T47D (cell line): ENCODE measurements at places on chromosomes 1 and 21.

- no peak for DNase-seq
Measured at GRCh38 chr1:155485945-155486344, 76.7 kb downstream of the ASH1L start.

GRCh38 chr1:18290740-18291412 lies 183.3 kb downstream of the IGSF21 start:
- DNase-seq: no peak

DNA sequence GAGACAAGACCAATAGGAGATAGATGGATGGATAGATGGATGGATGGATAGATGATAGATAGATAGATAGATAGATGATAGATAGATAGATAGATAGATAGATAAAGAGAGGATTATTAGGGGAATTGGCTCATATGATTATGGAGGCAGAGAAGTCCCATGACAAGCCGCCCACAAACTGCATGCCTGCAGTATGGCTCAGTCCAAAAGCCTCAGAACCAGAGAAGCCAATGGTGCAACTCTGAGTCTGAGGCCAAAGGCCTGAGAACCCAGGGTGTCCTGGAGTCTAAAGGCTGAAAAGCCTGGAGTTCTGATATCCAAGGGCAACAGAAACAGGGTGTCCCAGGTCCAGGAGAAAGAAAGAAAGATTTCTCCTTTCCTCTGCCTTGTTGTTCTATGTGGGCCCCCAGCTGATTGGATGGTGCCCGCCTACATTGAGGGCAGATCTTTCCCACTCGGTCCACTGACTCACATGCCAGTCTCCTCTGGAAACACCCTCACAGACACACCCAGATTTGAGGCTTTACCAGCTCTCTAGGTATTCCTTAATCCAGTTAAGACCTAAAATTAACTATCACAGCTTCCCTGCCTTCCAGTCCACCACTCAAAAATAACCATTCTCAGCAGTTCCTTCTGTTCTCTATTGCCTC lies 39.6 kb upstream of the IRF2BP2 start:
- no peak for DNase-seq

- no peak for DNase-seq
Measured at GRCh38 chr1:176801514-176802020, 338.6 kb downstream of the PAPPA2 start.

GRCh38 chr21:15692711-15693110 lies 37.1 kb upstream of the USP25 start:
- no peak for DNase-seq

GRCh38 chr1:43493661-43494450 lies 36.8 kb upstream of the PTPRF start:
- DNase-seq: peak; percentile 21

DNA sequence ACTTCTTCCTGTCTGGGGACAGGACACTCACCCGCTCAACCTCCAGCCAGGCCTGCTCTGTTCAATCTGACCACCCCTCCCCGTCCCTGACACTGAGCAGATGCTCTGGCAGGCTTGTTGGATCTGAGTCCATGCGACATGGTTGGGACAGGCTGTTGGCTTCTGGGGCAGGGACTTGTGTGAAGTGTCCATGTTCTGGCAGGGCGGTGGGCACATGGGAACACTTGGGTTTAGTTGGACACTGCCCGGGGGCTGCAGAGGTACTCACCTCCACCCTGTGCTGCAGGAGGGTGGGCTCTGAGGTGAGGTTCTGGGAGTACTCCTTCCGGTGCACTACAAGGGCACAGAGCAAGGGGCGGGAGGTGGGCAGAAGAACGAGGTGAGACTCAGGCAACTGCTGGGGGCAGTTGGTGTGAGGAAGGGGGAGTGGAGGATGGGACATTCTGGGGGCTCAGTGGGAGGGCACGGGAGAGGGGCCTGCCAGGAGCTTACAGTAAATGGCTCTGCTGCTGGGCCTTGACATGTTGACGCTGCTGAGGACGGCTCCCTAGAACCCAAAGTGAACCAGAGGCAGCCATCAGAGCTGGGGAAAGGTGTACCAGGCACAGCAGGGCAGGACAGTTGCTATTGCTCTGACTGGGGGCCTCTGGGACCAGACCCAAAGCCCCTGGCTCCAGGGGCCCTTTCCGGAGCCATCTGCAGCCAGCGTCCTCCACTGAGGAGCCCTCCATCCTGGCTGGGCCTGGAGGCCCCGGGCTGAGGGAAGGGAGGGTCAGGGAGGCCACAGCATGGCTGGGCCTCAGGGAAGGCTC lies 2.3 kb downstream of the EPS8L3 start:
- no peak for DNase-seq

- peak; percentile 63 for DNase-seq
Measured at GRCh38 chr1:217747156-217747769, 116.1 kb downstream of the SPATA17 start.

DNA sequence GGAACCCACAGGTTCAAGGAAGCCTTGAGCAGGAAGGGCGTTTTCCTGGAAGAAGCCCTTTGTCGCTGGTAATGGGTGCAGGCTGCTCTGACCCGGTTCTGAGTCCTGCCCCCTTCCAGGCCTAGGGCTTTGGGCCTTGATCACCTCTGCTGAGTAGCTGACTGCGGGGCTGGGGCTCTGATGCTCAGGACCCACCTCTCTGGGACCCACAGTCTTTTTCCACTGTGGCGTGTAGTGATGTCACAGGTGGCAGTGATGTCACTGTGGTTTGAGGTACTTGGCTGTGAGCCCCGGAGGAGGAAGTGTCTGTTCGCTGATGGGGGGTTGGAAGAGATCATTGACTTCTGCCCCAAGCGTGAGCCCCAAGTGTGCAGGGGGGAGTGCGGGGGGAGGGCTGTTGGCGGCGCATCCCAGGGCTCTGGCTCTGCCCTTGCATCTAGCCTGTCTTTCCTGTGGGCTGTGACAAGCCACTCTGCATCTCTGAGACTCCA lies 6.9 kb downstream of the TNFRSF1B start:
- DNase-seq: no peak

DNA sequence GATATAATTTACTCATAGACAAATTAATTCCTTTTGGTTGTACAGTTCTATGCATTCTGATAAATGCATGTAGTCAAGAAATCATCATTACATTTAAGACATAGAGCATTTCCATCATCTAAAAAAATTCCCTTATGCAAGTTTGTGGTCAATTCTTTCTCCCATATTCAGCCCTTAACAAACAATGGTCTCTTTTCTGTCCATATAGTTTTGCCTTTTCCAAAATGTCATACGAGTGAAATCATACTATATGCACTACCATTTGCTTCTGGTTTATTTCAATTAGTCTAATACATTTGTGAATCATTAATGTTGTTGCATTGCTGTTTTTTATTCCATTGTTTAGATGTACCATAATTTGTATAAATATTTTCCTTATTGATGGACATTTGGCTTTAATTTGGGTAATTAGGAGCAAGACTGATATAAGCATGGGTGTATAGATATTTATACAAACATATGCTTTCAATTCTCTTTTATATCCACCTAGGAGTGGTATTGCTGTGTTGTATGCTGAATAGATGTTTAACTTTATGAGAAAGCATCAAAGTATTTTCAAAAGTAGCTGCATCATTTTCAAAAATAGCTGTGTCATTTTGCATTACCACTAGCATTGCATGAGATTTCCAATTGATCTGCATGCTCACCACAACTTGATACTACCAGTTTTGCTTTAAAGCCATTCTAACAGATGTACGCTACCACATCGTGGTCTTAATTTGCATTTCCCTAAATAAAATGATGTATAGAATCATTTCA lies 397.0 kb upstream of the ADAMTS5 start:
- no peak for DNase-seq

GRCh38 chr1:247506831-247507230 lies 29.4 kb downstream of the OR2C3 start:
- no peak for DNase-seq

GRCh38 chr1:234621657-234622335 lies 11.8 kb upstream of the IRF2BP2 start:
- DNase-seq: no peak

- no peak for DNase-seq
Measured at GRCh38 chr1:31976401-31976800, 37.3 kb upstream of the KHDRBS1 start.

DNA sequence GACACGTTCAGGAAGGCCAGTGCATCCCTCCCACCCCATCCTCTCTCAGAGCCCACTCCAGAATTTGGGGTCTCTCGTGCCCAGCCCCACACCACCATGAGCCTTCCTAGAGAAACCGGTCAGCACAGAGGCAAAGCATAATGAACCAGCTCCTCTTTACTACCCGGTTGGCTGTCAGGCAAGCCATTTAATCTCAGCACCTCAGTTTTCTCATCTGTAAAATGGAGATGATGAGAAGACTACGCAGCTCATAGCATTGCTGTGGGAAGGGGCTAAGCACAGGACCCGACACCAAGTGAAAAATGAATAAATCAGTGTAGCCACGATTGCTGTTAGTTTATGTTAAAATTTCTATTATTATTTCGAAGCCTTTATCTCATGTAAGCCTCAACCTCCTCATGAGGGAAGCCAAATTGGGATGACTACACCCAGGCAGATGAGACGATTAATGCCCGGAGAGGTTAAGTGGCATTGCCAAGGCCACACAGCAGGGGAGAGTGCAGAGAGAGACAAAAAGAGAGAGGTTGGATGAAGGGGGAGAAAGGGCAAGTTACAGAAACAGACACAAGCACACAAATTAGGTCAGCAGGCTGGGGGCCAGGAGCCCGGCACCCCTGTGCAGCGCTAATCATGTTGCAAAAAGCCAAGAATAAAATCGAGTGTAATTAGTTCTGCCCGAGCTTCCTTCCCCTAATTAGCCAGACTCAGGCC lies 25.7 kb downstream of the SDC3 start:
- no peak for DNase-seq

DNA sequence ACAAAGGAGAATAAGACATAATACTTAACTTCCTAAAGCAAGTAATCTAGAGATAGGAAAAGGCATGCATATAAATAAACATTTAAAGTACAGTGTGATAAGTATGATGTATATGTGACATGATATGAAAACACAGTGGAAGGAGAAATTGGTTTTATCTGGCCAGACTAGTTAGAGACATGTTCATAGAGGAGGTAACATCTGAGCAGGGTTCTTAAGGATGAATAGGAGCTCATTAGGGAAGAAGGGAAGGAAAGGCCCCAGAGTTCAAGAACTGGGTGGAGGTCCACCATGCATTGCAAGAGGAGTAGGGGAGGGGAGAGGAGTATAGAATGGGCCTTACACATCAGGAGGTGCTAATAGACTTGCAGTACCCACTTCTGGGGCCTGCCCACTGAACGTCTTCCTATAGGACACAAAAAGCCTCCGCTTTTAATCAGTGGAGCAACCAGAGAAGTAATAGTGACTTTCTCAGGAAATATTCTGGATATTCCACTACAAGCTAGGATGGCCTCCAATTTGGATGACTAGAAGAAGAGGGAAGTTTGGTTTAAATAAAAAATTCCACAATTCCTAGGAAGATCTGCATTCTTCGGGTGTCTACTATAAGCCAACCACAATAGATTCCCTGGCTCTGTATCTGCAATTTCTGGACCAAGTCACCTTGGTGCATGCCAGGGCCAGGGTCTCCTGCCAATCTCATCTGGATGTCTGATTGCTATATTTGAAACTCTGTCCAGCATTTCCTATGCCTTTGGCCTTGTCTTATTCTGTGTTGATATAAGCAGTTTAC lies 41.9 kb downstream of the NGF start:
- DNase-seq: no peak

GRCh38 chr1:168441745-168442144 lies 102.1 kb downstream of the XCL2 start:
- DNase-seq: no peak

- no peak for DNase-seq
Measured at GRCh38 chr1:96992871-96993270, 271.3 kb downstream of the PTBP2 start.

GRCh38 chr1:10943991-10944730 lies 68.3 kb upstream of the TARDBP start:
- DNase-seq: no peak

DNA sequence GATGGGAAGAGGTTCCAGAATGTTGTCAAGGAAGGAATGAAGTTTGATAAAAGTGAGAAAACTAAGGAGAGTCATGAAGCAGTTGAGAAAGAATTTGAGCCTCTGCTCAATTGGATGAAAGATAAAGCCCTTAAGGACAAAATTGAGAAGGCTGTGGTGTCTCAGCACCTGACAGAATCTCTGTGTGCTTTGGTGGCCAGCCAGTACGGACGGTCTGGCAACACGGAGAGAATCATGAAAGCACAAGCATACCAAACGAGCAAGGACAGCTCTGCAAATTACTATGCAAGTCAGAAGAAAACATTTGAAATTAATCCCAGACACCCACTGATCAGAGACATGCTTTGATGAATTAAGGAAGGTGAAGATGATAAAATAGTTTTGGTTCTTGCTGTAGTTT lies 142.8 kb downstream of the CDC7 start:
- DNase-seq: no peak

- DNase-seq: no peak
Measured at GRCh38 chr1:53107090-53107489, 35.3 kb downstream of the SLC1A7 start.

- no peak for DNase-seq
Measured at GRCh38 chr1:236718328-236718727, 32.0 kb downstream of the ACTN2 start.

DNA sequence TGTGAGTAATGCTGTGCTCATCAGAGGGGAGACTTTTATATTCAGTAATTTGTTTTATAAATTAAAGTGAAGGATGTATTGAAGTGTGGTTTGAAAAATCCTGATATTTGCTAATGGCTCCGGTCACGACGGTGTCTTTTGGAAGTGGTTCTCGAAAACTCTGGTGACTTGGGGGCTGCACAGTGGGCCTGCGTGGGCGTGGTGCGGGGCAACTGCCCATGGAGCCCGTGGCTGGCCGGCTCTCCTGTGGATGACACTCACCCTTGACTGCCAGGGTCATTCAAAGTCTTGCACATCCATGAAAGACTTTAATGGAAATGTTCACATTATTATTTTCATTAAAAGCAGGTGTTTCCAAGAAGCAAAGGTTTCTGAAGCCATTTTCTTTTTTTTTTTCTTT lies 7.7 kb downstream of the FAAP20 start:
- no peak for DNase-seq

DNA sequence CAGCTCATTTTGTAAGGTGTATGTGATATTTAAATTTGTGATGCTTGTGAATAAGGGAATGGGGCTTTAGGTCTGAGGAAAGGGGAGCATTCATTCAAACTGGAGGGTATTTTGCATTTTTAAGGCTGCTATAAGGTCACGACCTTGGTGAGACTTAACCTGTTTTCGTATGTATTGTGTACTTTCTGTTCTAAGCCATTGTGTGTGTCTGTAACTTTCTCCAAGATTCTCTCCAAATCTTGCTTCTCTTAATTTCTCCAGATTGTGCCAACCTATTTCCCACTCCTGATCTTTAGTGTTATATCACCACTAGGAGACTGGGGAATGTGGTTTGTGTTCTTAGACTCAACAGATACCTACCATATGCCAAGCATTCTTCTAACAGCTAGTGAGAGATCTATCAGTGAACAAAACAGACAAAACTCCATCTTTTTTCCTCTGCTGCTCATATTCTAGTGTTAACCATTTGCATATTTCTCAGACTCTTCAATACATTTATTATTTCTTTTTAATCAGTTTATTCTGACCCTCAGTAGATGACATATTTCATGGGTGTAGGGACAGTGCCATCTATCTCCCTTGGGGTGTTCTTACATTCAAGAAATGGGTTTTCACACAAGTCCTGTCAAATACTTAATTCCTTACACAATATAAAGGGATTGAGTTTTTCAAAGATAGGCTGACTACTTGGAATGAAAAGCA lies 27.5 kb downstream of the ATP1B1 start:
- DNase-seq: peak; percentile 37

GRCh38 chr1:16209847-16210407 lies 2.5 kb downstream of the ARHGEF19 start:
- no peak for DNase-seq
